Renal cortical epithelial cell (primary cell): ENCODE measurements at places on chromosomes 4 and X. TPM values are rescaled to one million over a fixed set of nuclear protein-coding genes. Genes with fewer than 3 reads are reported as not detected.

The SSX2 gene
- total RNA-seq = not detected in 2 replicates

The ANKRD50 gene
- total RNA-seq = 20.1 and 55.4 TPM in 2 replicates

- DNase-seq = no peak
Observed at GRCh38 chrX:110477593-110478228, 119.1 kb downstream of the RTL9 start.

- DNase-seq = no peak
Observed at GRCh38 chr4:90730752-90731151, 603.6 kb downstream of the CCSER1 start.

GRCh38 chr4:149234798-149235197 is 580.8 kb downstream of the IQCM start:
- DNase-seq = no peak

DNA sequence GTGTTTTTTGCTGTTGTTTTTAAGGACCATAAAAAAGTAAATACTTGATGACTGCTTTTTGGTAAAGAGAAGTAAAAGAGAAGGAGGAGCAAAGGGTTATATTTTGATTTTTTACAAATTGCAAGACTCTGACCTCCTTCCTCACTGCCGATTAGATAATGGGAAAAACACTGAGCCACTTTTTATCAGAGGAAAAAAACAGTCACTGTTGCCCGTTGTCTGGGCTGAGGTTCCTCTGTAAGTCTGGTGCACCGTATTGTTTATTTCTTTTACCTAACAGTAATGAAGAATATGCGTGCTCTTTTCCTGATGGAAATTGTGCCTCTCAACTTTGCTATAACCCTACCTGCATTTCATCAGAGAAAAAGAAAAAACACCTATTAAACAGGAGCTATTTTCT is 178.7 kb upstream of the EMCN start:
- no peak for DNase-seq

DNA sequence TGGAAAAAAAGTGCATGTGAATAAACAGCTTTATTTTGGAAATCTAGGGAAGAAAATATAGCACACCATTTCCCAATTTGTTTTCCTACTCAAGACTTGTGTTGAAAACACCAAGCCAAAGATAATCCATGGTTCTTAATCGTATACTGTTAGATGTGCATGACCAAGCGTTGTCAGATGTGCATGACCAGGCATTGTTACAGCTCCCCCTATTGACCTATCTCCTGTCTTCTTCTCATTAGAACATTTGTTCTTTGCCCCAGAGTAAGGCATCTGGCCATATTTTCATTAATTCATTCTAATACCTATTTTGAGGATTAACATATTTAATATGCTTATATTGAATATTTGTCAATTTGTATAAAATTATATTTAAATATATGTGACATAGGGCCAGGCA is 14.4 kb upstream of the VCX start:
- DNase-seq = no peak

GRCh38 chr4:117545039-117545438 is 459.7 kb upstream of the TRAM1L1 start:
- no peak for DNase-seq

- no peak for DNase-seq
Observed at GRCh38 chr4:143554728-143555597, 41.5 kb downstream of the SMARCA5 start.

- no peak for DNase-seq
Observed at GRCh38 chrX:153640736-153641575, 6.0 kb upstream of the DUSP9 start.

GRCh38 chr4:190015538-190016368 is 11.3 kb downstream of the FRG2 start:
- DNase-seq = no peak
